ENCODE measurements at places on chromosomes 1 and 21.

DNA sequence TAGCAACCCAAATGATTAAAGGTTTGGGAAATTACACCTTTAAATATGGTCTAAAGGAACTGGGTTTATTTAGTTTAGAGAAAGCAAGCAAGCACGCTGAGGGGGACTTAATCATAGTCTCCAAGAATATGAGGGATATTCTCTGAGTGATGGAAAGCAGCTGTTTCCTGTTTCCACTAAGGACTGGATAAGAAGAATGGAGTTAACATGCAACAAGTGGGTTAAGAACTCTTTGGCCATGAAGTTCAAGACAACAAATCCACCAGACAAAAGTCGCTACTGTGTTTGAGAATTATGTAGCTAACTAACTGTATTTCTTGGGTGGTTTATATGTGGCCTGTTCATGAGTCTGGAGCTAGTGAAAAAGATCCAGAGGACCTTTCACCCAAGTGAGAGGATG lies 85.7 kb downstream of the TGFB2 start:
- no peak for DNase-seq

DNA sequence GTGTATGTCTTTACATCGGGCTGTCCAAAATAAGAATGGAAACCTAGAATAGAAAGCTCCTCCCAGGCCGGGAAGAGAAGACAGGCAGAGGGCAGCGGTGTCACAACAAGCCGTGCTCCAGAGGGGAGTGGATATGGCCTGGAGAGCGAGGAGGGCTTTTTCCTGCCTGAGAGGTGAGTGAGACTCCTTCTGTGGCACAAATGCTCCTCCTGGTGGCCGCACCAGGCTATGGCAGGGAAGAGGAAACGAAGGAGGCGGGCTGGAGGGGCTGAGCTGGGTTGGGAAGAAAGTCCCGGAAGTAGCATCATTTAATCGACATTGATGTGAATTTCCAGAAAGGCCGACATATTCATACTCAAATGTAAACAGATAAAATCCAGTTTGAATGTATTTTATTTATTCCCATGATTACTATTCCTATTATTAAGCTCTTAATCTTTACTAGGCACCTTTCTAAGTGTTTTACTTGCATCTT lies 54.7 kb downstream of the MEF2D start:
- peak; percentile 79 for DNase-seq

GRCh38 chr21:29332461-29333362 lies 34.0 kb downstream of the BACH1 start:
- no peak for DNase-seq

DNA sequence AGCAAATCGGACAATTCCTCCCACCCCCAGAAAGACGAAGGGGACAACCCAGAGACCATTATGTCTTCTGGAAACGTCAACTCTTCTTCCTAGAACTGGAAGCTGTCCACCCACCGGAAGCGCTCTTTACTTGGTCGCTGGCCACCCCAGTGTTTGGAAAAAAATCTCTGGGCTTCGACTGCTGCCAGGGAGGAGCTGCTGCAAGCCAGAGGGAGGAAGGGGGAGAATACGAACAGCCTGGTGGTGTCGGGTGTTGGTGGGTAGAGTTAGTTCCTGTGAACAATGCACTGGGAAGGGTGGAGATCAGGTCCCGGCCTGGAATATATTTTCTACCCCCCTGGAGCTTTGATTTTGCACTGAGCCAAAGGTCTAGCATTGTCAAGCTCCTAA lies 3.2 kb downstream of the S1PR1 start:
- DNase-seq = no peak

DNA sequence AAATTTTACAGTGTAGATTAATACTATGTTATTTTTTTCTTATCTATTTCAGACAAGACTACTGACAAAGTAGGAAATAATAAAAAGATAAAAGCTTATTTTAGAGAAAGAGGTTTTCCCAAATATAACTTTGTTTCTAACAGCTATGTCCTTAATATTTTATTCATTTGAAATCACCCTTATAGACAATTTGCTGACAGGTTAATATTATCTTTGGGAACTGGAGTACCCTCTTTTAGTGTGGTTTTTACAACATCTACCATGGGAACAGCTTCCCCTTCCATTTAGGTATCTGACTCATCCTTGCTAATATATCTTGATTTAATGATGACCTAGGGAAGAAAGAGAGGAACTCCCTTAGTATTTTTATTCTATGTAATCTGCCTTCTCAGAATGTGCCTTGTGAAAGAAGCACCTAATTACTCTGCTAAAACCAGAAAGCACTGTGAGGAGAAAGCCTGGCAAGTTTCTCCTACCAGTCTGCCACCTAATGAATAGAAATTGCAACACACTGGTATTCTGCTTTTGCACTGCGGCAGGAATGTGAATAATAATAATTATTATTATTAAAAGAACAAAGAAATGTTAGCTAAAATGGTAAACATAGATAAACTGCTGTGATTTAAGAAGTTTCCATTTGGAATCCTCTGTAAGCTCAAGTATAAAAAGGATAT lies 192.8 kb downstream of the PDE4B start:
- no peak for DNase-seq

DNA sequence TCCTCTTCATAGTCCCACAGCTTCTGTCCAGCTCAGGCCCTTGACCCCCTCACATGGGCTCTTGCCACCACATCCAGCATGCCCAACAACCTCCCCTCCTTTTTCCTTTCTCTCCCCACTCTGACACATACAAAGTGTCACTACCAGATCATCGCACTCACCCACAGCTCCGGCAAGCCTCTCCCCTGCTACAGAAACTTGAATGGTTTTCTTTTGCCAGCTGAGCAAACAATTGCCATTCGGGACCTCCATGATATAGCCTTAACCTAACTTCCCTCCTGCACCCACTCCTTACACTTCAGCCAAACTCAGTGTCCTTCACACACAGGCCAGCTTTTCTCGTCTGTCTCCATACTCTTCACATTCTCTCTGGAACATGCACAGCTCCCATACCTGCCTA lies 43.3 kb downstream of the MAB21L3 start:
- DNase-seq = no peak

GRCh38 chr1:46448109-46448911 lies 41.3 kb upstream of the DMBX1 start:
- DNase-seq = no peak

DNA sequence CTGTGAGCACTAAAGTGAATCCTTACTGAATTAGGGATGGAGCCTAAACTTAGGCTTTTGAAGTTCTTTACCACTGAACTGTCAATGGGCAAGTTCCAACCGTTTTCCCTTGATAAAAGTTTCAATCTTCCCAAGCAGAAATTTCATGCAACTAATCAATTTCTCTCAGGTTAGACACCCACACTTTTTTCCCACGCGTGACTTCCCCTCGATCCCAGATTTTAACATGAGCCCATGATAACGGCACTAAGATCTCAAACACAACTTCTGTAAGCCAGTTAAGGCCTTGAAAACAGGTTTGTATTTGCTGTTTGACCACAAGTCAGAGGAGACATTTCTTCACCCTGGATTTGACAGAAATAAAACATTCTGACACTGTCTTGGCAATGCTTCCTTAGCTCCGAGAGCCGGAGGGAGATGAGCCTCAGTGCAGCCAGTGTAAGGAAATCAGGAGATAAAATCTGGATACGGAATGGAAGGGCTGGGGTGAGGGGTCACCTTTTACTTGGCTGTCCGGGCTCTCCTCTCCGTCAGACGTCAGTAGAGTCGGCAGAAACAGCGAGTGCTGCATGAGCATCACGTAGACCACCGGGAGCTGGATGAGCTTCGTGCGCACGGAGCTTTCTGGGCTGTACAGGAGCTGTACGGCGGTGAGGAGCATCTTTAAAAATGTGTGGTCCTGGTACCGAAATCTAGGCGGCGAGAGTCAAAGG lies 39.7 kb downstream of the MRAP start:
- DNase-seq = no peak

- no peak for DNase-seq
These were observed 93.9 kb downstream of the KCTD3 start for GRCh38 chr1:215661033-215661432.

- peak; percentile 74 for DNase-seq
These were observed 36.3 kb upstream of the IL10 start for GRCh38 chr1:206808615-206809014.

- DNase-seq = no peak
These were observed 69.7 kb upstream of the ZC3H12A start for GRCh38 chr1:37404711-37405110.

GRCh38 chr21:33088384-33088783 lies 18.4 kb downstream of the OLIG1 start:
- no peak for DNase-seq

DNA sequence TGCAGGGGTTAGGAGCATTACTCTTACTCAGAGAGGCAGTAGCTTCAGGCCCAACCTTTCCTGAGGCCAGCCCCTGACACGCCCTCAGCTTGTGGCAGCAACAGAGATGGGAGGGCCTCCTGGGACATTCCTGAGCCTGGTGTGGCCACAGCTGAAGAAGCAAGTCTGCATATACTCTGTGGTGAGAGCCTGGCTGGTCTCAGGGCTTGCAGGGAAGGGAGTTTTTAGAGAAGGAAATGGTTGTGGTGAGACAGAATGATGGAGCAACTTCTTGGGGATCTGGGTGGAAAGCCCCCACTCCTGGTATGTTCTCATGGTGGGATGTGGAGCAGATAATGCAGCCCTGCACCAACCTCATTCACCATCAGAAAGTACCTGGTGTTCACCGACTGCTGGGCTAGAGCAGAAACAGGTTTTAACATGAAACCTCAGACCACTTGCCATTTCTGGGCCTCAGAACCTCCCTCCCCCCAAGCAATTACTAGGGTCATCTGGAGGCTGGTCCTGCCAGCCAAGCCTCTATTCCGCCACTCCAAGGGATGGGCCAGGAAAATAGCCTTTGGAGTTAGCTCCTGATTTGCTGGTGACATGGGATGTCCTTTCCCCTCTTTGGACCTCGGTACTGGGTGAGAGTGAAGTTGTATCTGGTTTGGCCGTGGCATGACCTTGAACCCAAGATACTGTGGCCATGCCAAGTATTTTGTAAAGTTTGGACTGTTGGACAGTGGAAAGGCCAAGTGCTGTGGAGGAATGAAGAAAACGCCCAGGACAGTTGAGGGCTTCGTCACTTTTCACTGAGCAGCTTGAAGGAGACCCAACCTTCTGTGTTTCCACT lies 28.1 kb upstream of the RNF19B start:
- DNase-seq = peak; percentile 52

DNA sequence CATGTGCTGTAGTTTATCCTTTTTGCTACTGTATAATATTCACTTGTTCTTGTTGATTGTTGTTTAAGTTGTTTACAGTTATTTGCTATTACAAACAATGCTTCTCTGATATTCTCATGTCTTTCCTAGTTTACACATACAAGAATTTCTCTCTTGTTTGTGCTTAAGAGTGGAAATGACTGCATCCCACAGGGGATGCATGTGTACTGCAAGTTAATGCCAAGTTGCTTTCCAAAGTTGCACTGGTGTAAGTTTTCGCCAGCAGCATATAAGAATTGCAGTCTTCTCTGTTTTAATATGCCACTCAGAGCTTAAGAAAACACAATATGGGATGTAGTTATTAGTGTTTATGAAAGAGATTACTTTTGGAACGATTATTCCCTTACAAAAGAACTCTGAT lies 97.7 kb downstream of the NEK7 start:
- no peak for DNase-seq

DNA sequence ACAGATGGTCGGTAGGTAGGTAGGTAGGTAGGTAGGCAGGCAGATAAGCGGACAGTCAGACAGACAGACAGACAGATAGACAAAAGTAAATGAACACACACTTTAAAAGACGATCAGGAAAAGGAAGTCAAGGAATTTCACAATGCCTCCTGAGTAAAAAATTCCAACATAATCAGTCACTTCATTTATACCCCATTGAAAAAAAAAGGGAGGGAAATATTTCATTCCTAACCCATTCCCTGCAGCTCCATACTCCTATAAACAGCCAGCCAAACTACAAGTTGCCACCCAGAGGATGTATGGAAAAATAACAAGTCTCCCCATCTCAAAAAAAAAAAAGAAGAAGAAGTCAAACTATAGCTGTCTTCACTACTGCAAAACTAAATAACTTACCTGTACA lies 43.4 kb downstream of the ZZZ3 start:
- no peak for DNase-seq

DNA sequence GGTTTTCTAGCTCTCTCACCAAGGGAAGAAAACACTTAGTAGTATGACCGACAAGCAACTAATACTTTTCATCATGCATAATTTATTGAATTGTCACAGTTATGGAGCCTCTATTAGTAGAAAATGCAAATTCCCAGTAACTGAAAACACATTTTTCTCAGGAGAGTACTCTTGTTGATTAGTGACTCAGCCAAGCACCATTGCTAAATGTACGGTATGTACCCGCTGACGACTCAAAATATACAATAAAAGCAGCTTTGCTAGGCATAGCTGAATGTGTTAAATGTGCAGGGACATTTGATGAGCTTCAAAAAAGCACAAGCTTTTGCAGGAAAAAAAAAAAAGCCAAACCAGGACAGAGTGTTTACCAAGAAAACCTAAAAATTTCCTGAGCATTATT lies 63.9 kb downstream of the WDR64 start:
- DNase-seq = no peak

GRCh38 chr1:39034114-39034654 lies 8.0 kb downstream of the NDUFS5 start:
- no peak for DNase-seq

- DNase-seq = peak; percentile 12
These were observed 111.3 kb downstream of the ERG start for GRCh38 chr21:38386967-38387366.

GRCh38 chr1:185811073-185811709 lies 77.0 kb downstream of the HMCN1 start:
- DNase-seq = no peak

- DNase-seq = no peak
These were observed 57.9 kb upstream of the FMOD start for GRCh38 chr1:203408486-203409481.

- DNase-seq = no peak
These were observed 54.1 kb downstream of the VWA5B1 start for GRCh38 chr1:20344738-20345137.

GRCh38 chr1:220914283-220915116 lies 35.3 kb downstream of the HLX start:
- DNase-seq = no peak

- no peak for DNase-seq
These were observed 5.9 kb downstream of the BLACAT1 start for GRCh38 chr1:205449750-205450443.
